ENCODE measurements at places on chromosomes 2 and 18.

GRCh38 chr2:45055162-45055605 lies 45.9 kb upstream of the SIX2 start:
- DNase-seq, result no peak

GRCh38 chr2:106954304-106954703 lies 68.3 kb upstream of the ST6GAL2 start:
- DNase-seq, result no peak

GRCh38 chr2:135258193-135258592 lies 206.1 kb downstream of the RAB3GAP1 start:
- peak; percentile 26 for DNase-seq

GRCh38 chr2:202261531-202261930 lies 4.0 kb upstream of the NOP58 start:
- DNase-seq, result no peak

Data from DND-41 (cell line).